Amniotic epithelial cell (primary cell): ENCODE measurements at places on chromosomes 7 and 10.

DNA sequence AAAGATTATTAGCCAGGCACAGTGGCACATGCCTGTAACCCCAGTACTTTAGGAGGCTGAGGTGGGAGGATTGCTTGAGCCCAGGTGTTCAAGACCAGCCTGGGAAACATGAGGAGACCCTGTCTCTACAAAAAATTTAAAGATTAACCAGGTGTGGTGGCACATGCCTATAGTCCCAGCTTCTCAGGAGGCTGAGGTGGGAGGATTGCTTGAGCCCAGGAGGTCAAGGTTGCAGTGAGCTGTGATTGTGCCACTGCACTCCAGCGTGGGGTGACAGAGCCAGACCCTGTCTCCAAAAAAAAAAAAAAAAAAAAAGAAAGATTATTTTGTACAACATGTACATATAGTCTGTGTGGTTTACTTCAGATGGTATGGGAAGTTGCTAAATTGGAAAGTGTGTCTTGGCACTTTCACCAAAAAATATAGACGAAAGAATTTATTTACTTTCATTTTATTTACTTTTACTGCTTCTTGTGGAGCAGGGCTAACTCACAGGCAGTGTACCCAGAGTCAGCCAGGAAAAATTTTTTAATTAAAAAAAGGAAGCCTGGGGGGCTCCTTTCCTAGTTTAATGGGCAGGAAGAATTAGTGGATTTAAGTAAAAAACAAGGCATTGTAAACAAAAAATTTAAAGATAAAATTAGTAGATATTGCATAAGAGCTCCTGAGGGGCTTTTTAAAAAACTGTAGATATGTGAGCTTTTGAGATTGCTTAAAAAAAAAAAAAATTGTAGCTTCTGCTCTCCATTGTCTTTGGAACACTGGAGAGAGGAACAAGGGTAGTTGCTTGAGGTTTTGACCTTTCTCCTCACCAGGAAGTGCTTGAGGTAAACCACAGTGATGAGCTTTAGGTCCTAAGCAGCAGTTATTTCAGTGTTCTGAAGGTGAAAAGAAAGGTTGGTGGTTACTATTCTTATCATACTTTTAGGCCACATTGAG is 44.6 kb upstream of the VDAC2 start:
- peak; percentile 76 for DNase-seq

GRCh38 chr7:90492250-90492649 is 22.8 kb downstream of the PTTG1IP2 start:
- peak; percentile 33 for DNase-seq

DNA sequence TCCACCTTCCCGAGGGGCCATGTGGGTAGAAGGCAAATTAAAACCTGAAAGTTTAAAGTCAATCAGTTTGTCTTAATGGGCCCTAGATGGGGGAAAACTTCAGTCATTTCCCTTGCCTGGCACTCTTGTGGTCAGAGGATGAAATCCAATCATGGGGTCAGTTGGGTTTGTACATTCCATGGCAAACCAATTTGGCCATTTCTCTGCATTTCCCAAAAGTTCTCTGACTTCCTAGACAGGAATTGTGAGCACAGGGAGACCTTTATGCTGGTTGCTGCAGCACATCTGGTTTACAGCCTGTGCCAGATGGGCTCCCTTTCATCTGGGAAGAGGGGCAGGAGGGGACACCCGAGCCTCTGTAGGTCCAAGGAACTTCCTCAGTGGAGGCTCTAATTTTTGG is 113.0 kb downstream of the CYP26A1 start:
- DNase-seq = no peak

- DNase-seq = no peak
Observed at GRCh38 chr7:151800391-151800790, 76.5 kb downstream of the PRKAG2 start.

GRCh38 chr10:58932577-58933314 is 243.7 kb upstream of the PHYHIPL start:
- DNase-seq = no peak

- DNase-seq = no peak
Observed at GRCh38 chr10:22760025-22760424, 45.6 kb upstream of the PIP4K2A start.

DNA sequence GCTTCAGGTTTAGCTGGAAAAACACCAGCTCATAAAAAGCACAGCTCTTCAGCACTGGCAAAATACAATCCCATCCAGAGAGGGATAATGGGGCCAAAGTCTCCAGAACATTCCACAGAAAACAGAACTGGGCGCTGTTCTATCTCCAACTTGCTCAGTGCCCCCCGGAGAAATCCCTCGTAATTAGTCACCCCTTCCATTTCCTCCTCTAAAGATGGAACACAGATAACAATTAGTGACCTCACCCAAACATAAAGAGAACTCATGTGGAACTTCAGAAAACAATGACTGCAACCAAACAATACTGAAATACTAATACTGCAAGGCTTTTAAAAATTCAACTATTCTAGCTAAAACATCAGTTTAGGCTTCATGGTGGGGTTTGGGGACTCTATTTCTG is 46.3 kb downstream of the KIAA1549 start:
- peak; percentile 89 for DNase-seq

DNA sequence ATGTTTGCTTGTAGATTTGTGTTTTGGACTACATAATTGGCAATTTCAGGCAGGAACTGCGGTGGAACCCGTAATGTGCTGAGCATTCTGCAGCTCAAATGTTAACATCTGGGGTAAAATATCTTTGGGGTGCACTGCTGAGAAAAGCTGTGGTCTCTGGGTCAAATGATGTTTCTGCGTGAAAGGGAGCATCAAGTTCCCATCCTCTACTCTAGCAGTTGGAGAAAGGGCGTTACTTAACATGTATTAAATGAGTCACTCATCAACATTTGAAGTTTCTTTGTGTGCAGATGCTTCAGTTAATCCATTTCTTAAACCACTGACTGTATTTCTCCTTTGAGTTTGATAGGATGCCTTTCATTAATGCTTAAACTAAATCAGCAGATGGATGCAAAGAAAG is 273.1 kb upstream of the PITRM1 start:
- DNase-seq = peak; percentile 21

GRCh38 chr10:91557651-91558111 is 75.2 kb downstream of the PPP1R3C start:
- no peak for DNase-seq

DNA sequence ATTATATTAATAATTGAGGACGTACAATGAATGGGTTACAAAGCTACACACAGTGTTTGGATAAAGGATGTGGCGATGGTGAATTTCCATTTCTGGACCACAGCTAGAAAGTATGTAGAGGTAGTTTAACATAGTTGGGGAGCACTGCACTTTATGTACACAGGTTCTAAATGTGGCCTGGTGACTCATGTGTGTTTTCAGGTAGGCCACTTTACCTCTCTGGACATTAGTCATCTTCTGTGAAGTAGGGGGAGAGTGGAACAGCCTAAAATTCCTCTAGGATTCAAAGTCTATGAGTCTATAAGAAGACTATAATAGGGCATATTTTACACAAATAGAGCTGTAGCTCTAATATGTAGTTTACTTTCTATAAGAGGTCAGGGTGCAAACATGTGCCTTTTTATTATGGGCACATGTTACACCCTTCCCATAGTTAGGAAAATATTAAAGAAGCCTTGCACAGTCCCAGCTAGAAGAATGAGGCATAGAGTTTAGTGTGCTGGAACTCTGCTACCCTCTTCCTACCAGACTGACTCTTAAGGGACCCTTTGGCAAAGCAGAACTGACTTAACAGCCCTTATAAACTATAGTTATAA is 594.9 kb downstream of the LRMDA start:
- DNase-seq = no peak

- DNase-seq = no peak
Observed at GRCh38 chr7:139968931-139969330, 93.8 kb downstream of the PARP12 start.

GRCh38 chr7:954330-955238 is at the start of gene ADAP1:
Gene ADAP1 (minus strand): TSS chr7:954680. CDS start chr7:954477, 203 bp downstream.
- peak; percentile 37 for DNase-seq

GRCh38 chr7:50267525-50268041 is 36.9 kb upstream of the IKZF1 start:
- DNase-seq = no peak

DNA sequence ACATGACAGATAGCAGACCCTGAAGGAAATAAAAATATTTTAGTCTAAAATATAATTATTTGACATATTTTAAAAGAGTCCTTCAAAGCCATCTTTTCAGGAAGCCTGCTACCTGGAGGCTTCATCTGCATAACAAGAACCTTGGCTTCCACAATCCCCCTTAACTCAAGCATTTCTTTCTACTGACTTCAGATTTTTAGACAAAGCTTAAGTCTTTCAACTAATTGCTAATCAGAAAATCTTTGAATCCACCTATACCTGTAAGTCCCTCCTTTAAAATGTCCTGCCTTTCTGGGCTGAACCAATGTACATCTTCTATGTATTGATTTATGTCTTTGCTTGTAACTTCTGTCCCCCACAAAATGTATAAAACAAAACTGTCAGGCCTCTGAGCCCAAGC is 23.5 kb upstream of the PRF1 start:
- no peak for DNase-seq

DNA sequence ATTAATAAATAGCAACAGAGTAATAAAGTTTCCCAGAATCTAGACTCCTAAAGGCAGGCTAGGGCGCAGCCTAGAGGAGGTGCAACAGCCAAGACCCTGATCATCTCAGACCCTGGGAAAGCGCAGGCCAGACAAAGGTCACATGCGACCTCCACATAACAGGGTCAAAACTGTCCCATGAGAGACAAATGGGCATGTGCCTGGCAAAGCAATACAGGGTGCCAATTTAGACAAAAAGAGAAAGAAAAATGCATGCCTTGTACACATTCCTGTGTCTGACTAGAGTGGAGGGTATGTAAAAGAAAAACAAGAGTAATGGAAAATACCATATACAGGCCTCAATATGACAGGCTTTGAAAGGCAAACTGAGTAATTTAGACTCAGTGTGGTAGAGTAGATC is 22.2 kb downstream of the MPP7 start:
- no peak for DNase-seq

- DNase-seq = no peak
Observed at GRCh38 chr10:14624600-14624999, 150.1 kb downstream of the FAM107B start.

DNA sequence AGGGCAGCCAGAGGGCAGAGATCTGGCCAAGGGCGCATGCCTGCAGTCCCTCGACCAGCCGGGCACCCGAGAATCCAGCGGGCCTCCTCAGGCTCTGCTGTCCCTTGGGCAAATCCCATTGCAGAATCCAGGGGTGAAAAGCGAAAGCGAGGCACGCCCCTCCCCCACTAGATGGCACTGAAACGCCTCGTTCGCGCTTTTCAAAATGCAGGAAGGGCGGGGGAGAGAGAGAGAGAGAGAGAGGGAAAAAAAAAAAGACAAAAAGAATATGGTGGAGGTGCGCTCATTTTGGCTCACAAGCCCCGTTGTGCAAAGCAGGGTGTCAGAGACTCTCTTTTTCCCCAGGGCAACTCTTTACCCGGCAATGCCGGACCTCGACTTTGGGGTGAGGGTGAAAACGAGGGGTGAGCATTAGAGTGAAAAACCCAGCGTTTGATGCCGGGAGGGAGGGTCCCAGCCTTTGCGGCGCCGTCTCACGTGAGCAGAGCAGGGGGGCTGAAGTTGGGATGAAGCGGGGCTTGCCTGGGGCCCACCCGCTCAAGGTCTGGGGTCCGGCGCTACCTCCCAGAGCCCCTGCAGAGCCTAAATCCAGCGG is 2.5 kb upstream of the TMEM178B start:
- DNase-seq = no peak

- no peak for DNase-seq
Observed at GRCh38 chr7:45105588-45106188, 5.8 kb downstream of the TBRG4 start.

DNA sequence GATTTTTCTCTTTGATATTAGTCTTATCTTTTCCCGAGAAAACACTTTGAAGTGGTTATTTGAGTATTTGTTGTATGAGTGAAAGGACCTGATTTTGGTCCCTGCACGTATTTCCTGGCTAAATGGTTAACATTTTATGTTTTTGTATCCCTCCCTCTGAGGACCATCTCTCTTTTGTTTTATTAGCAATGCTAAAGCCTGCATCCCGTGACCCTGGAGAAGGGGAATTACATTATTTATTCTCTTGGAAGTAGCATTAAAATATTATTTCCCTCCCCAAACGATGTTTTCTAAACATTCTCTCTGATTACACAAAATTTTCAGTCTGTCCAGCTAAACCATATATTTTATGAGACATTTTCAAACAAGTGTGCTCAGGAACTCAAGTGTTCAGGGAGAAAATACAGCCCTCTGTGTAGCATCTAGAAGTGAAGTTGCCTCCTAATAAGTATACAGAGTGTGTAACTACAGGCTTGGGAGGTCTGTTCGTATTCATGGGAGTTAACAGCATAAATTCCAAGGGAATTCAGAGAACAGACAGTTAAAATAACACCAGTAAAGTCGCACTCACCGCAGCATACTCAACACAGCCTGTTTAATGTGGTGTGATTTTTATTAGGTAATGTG is 163.8 kb upstream of the NPVF start:
- DNase-seq = no peak

- no peak for DNase-seq
Observed at GRCh38 chr7:64611717-64612116, 48.8 kb upstream of the ZNF680 start.

- DNase-seq = no peak
Observed at GRCh38 chr7:31563522-31563921, 49.6 kb downstream of the ITPRID1 start.

- DNase-seq = no peak
Observed at GRCh38 chr7:148747274-148747673, 48.6 kb downstream of the CUL1 start.

DNA sequence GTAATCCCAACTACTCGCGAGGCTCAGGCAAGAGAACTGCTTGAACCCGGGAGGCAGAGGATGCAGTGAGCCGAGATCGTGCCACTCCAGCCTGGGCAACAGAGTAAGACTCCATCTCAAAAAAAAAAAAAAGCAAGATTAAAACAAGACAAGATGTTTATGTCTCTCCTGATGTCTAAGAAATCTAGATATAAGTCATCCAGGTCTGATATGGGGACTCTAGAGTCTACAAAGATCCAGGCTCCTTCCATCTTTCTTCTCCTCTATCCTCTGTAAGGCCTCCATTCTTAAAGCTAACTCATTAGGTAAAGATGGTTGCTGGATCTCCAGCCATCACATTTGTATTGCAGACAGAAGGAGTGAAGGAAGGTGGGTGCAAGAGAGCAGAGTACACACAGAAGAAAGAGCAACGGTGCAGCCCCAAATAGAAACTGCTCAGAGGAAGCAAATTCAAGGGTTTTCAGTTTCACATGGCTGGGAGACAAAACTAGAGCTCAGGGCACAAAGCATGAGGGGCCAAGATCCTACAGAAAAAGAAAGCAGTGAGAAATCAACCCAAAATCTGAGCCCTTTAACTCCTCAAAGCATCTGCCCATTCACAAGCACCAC is 57.6 kb downstream of the USP6NL start:
- DNase-seq = no peak

GRCh38 chr7:135817583-135817982 is 69.0 kb upstream of the FAM180A start:
- DNase-seq = no peak
